Esophagus squamous epithelium (tissue), 5 donors: ENCODE measurements at places on chromosomes 16 and 17. TPM values are rescaled to one million over a fixed set of nuclear protein-coding genes. Genes with fewer than 3 reads are reported as not detected.

COX6A2 gene
- not detected for total RNA-seq

C1QTNF8 gene
- not detected for total RNA-seq

CCDC144A gene
- total RNA-seq: 0.53 TPM

DNAAF1 gene
- not detected for total RNA-seq

TBC1D3G gene
- total RNA-seq: not detected

ARL6IP1 gene
- total RNA-seq: 76.5 TPM

HBA1 gene
- not detected for total RNA-seq

DNAH17 gene
- not detected for total RNA-seq

KRT39 gene
- not detected for total RNA-seq

CLEC18A gene
- 0.75 TPM for total RNA-seq

RNU2-1 gene
- total RNA-seq: not detected

KRT20 gene
- not detected for total RNA-seq

EVI2A gene
- total RNA-seq: 0.68 TPM

SLFN11 gene
- total RNA-seq: 11.3 TPM

KRT15 gene
- 2,324 TPM for total RNA-seq

CLEC19A gene
- not detected for total RNA-seq

RBFOX1 gene
- total RNA-seq: not detected

SERPINF2 gene
- total RNA-seq: 2.5 TPM

CDRT15L2 gene
- total RNA-seq: not detected

OR1F1 gene
- total RNA-seq: not detected

TMEM132E gene
- total RNA-seq: 0.19 TPM

VPS9D1 gene
- total RNA-seq: 16.4 TPM

MRM1 gene
- 5.9 TPM for total RNA-seq

FOXJ1 gene
- total RNA-seq: 0.57 TPM

HID1 gene
- 6.3 TPM for total RNA-seq

MKS1 gene
- 10.4 TPM for total RNA-seq

IKZF3 gene
- total RNA-seq: 5.4 TPM

IRX6 gene
- 0.91 TPM for total RNA-seq

ZSCAN10 gene
- total RNA-seq: not detected

FBXL16 gene
- 3.1 TPM for total RNA-seq

KRTAP16-1 gene
- total RNA-seq: not detected

OR1D2 gene
- not detected for total RNA-seq

MRPL27 gene
- 77.7 TPM for total RNA-seq
